Activated T-helper 1 cell treated with anti-CD3 and anti-CD28 coated beads, Interleukin-2, amount 50 U/mL, for 16 hours (primary cell): ENCODE measurements at places on chromosomes 5 and 9.

GRCh38 chr5:97181856-97182545 lies 1.0 kb downstream of the RIOK2 start:
- DNase-seq = no peak

DNA sequence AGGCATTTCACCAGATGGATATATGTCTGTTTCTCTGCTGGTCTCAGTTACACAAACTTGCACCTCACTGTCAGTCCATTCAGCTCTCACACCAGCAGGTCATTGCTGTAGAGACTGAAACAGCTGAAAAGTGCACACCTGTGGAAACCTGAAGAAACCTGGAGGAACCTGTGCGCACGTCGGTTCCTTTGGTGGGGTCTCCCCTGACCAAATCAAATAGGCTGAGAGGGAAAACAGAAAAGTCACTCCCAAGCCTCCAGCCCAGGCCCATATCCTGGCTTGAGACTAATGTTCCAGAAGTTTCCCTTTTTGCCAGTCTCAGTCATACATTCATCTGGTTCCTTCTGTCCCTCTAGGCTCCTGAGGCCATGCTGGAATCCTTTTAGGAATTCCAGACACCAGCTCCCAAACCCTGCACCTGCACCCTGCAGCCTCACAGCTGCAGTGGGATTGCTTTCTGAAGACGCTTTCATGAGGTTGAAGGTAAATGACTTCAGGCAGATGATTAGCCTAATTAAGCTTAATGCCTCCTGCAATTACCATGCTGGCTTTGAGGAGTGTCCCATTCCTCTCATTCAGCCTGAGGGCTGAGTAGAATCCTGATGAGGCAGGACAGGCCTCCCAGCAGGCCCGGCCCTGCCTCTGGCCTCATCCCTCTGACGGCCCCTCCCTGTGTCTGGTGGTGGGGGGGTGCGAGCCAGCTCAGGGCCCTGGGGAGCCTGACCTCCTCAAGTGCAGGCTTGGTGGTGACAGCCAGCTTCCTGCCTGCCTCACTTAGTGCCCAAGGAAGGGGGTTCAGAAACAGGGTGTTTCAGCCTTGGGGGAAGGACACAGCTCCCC lies 24.3 kb upstream of the CXCL14 start:
- DNase-seq = no peak

DNA sequence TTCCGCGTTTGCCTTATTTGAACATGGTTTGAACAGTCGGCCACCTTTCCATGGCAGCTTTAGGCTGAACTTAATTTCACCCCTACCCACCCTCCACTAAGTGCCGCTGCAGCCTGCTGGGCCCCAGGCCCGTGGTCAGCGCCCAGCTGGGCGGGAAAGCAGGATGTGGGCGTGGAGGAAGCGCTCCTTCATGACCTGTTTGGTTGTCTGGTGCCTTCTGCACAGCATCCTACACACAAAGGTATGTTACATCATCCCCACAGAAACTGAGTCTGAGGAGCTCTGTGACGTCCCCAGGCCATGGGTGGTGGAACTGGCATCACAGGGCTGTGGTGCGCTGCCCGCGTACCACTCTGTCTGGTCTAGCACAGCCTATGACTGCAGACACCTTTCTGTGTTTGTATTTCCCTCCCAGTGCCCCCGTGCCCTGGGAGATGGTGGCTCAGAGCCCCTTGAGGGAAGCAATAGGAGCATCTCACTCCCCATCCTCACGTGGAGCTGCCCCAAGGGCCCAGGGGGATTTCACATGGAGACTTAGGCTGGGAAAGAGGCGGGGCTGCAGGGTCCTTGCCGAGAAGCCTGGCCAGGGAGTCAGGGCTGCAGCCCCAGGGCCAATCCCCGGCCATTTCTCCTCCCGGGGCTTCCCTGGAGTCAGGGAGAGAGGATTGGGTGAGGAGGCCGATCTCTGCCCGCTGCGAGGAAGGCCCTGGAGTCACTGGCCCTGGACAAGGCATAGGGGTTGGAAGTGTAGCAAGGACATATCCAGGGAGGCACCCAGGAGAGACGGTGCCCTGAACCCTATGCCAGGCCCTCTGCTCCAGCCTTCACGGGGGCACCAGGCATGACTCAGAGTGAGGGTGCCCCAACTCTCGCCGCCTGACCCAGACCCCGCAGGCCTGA lies 37.5 kb upstream of the SUSD3 start:
- DNase-seq = no peak

GRCh38 chr5:174725261-174725990 lies 1.0 kb downstream of the MSX2 start:
- no peak for DNase-seq

DNA sequence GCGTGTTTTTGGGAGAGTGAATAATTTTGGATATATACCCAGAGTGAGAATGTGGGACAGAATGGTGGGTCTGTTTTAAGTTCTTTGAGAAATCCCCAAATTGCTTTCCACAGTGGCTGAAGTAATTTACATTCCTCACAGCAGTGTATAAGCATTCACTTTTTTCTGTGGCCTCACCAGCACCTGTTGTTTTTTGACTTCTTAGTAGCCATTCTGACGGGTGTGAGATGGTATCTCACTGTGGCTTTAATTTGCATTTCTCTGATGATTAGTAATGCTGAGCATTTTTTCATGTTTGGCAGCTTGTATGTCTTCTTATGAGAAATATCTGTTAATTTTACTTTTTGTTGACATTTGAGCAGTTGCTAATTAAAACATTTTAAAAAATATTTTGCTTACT lies 9.4 kb upstream of the SPATA31D1 start:
- no peak for DNase-seq

- DNase-seq = no peak
Observed at GRCh38 chr5:149452007-149452664, 73.0 kb upstream of the IL17B start.

GRCh38 chr9:85941622-85941940 lies 635 bp downstream of the NAA35 start:
- no peak for DNase-seq

GRCh38 chr9:75111019-75111622 lies 22.8 kb downstream of the OSTF1 start:
- DNase-seq = no peak

- no peak for DNase-seq
Observed at GRCh38 chr5:44983006-44983405, 174.3 kb downstream of the MRPS30 start.

- DNase-seq = no peak
Observed at GRCh38 chr9:101738566-101739183, at the start of gene GRIN3A. Gene GRIN3A, minus strand, starts transcription at chr9:101738647. Its CDS starts 668 bp downstream, at chr9:101737979.

GRCh38 chr9:20701060-20701459 lies 17.0 kb downstream of the FOCAD start:
- no peak for DNase-seq

DNA sequence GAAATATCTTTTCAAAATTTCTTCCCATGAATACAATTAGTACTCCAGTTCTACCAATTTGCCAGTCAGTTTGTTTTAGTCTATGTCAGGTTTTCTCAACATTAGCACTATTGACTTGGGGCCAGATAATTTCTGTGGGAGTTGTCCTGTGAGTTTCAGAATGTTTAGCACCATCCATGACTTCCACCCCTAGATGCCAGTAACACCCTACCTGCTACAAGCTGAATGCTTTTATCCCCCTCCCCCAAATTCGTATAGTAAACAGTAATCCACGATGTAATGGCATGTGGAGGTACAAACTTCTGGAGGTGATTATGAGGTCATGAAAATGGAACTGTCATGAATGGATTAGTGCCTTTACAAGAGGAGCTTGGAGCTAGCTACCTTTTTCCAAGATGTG lies 420.0 kb downstream of the CDH18 start:
- DNase-seq = no peak

DNA sequence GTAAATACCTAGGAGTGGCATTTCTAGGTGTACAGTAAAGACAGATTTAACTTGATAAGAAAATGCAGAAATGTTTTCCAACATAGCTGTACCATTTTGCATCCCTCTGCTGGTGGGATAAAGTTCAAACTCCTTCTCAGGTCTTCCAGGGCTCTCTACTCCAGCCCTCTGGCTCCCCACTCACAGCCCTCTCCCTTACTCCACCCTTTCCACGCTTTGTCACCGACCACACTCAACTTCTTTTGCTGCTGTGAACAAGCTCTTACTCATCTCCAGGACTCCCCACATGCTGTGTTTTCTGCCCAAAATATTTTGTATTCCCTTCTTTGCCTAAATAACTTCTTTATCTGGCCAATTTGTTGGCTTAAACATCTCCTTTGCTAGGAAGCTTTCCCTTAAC lies 90.6 kb upstream of the OSMR start:
- no peak for DNase-seq

DNA sequence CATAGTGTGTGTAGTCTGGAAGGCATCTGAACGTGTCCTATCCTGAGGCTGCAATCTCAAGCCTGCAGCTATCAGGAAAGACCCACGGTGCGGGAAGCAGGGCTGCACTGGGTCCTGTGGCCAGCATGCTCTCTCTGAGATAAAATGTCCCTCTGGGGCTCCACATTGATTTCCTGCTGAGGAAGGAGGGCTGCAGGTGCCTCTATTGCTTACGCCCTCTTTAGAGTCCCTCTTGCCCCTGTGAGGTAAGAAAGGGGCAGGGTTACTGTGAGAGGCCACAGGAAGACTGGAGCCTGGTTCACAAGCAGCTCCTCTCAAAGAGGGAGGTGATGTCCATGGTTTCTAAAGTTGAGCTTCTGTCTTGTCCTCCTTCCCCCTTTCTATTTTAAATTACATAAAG lies 299.9 kb upstream of the RFX3 start:
- DNase-seq = no peak

DNA sequence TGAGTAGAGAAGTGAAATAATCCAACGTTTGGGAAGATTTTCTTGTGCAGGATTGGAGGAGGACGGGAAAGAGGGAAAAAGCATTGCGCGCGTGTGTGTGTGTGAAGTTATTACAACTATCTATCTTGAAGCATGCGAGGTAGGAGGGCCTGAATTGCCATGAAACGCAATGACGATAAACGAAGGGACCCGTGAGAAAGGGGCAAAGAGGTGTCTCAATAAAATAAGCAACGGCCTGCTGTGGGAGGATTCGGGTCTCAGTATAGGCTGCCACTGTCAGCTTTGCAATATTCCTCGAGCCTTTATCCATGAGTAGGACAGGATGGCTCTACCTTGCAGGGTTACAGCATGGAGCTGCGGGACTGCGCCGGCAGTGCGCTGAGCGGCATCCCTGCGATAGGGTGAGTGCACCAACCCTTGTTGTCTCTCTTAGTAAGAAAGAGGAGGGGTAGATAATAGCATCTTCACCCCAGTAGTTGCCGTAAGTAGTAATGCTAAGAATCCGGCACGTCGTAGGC lies 631 bp upstream of the RCL1 start:
- DNase-seq = no peak

DNA sequence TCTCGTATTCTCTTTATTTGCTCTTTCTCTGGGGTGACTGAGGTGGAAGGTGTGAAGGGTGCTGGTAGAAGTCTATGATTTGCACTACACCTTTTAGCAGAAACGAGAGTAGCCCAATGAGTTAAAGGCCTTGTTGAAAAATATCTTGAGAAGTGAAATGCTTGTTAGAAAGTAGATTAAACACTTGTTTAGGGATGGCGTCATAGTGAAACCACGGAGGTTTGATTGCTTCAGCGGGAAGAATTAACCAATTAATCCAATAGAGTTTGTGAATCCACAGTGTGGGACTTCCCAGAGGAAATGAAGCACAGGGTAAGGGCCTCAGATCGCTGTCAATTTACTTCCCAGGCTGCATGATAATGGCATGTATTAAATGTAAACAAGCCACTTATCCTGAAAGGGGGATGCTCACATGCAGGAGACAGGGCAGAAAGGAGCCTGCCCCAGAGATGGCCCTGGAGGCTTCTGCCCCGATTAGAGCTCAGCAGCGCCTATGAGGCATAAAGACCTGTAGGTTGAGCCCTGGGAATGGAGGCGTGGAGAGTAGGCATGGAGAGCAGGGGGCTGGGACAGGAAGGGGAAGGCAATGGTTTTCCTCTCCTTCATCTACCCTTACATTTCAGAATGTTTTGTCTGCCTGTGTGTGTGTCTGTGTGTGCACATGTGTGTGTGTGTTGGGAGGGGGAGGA lies 1.5 kb downstream of the FAM170A start:
- DNase-seq = no peak

DNA sequence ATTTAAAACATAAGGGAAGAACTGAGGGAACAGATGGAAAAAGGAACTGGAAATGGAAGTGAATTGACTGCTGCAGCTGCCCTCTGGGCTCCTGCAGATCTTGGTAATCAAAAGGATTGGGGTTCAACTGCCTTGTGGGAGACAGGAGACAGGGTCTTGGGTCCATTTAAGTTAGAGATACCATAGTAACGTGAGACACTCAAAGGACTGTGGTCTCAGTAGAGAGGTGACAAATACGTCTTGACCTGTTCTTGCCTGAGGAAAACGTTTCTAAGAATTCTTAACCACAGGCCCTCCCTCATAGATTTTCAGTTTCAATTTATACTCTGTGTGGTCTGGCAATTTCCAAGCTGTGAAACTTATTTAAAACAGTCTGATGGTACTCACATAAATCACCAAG lies 100.8 kb upstream of the DHFR start:
- no peak for DNase-seq

- no peak for DNase-seq
Observed at GRCh38 chr5:40391642-40392041, 288.1 kb upstream of the PTGER4 start.

DNA sequence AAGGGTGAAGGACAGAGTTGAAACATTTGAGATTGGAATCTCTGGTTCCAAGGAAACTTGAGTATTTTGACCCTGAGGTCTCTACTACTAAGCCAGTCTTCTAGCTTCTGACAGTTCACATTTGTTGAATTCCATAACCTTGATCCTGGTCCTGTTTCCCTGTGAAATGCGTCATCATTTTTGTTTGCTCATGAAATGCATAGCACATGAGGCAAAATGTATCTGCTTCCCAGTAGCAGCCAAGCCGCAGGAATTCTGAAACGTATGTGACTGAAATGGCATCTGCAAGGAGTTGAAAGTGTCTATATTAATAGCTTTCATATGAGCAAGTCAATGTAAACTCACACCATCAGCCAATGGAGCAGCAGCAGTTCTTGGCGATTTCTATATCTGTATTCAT lies 307.9 kb downstream of the CSNK1G3 start:
- DNase-seq = no peak

DNA sequence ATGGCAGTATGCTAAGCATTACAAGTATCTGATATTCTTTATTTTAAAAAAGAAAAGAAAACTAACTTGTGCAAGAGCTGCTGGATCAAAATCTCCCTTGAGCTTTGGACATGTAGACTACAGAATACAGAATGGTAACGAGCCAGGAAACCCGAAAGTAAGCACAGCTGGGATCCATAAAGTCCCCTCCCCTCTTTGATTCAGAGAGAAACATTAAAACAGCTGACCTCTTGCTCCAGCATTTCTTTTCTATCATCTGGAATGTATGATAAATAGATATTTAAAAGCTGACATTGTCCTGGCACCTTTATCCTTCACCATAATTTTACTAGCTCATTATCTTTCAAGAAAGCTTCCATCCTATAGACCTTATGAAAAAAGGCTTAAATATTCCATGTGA lies 28.2 kb upstream of the LPAR1 start:
- no peak for DNase-seq

GRCh38 chr9:109542922-109543321 lies 44.8 kb upstream of the PTPN3 start:
- DNase-seq = no peak
